ENCODE measurements at places on chromosomes 12 and 14.

DNA sequence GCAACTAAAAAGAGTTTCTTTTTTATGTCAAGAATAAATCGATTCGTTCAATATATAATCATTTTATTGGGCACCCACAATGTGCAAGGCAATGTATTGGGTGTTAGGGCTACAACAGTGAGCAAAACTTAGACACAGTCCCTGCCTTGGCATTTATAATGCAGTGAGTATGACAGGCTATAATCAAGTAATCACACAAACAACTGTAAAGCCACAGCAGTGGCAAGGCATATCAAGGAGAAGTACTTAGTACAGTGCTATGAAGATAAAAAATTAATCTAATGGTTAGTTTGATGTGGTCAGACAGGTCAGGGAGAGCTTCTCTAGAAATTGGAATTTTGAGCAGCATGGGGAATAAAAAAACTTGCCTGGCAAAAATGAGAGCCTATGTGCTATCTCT lies 39.5 kb upstream of the OTOGL start:
- no peak for DNase-seq

DNA sequence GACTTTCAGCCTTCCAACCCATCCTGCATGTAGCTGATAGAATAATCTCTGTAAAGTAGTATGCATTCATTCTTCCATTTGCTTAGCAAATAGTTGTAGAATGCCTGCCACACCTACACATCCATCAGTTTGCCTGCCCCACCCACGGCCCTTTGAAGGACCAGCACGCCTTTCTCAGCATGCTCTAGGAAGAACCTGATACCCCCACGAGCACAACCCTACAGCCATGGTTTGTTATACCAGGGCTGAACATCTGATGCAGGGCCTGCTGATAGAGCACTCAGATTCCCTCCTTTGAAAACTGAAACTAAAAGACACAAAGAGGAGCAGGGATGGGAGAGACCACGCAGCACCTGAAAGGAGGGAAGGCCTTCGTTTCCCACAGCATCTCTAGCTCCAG lies 205.1 kb downstream of the ANO2 start:
- no peak for DNase-seq

DNA sequence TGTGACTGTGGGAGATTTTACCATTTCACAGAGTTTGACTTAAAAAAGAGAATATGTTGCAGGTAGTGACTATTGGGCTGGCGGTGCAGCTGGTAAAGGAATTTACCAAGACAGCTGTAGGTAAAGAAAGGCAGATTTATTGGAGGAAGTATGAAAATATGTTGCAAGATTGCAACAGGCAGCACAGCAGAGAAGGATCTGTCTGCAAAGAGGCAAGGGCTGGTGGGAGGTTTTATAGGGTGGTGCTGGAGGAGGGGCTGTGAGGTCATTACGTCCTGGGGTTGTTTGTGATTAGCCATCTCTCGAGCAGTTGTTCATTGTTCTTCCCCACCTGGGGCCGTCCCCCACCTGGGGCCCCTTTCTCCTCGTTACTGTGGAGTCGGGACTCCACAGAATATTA lies 62.1 kb downstream of the ACACB start:
- no peak for DNase-seq

- DNase-seq, result no peak
Observed at GRCh38 chr14:51095854-51096823, 1.2 kb upstream of the TRIM9 start.

DNA sequence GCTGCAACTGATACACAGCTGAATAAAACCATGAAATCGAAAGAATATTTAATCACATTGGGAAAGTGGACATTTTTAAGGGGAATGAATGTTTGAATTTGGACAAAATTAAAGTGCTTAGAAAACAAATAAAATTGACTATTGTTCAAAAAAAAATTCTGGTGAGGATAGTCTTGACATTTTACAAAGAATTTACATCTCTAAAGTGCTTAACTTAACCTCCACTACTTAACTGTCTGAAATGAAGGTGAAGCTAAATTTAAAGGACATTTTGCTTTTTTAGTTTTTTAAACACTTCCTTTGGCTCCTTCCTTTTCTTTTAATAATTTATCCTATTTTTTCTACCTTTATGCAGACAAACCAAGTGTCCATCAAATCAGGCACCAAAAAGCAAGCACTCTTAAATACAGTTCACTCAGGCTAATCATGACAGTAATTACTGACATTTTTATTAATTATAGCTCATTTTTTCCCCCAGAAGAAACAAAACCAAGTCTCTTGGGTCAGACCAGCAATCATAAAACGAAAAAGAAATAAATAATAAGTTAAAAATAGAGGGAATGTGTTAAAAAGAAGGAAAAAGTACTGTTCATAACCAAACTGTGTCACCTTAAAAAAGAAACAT lies 5.7 kb upstream of the CCND2 start:
- DNase-seq, result no peak

All from H4 (cell line).